Stimulated activated naive CD8-positive, alpha-beta T cell treated with anti-CD3 and anti-CD28 coated beads, Interleukin-15, amount 100 ng/mL, for 72 hours (primary cell): ENCODE measurements at places on chromosomes 5 and 9.

GRCh38 chr9:81777482-81777881, 88.1 kb upstream of the TLE1 start:
- no peak for DNase-seq

GRCh38 chr9:93326654-93327053, 124.8 kb upstream of the FAM120A start:
- no peak for DNase-seq

DNA sequence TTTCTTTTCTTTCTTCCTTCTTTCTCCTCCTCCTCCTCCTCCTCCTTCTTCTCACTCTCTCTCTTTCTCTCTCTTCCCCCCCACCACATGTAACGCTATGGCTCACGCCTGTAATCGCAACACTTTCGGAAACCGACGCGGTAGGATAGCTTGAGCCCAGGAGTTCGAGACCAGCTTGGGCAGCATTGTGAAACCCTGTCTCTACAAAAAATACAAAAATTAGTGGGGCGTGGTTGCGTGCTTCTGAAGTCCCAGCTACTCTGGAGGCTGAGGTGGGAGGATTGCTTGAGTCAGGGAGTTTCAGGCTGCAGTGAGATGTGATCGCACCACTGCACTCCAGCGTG, 736 bp upstream of the GLDC start:
- DNase-seq = no peak

DNA sequence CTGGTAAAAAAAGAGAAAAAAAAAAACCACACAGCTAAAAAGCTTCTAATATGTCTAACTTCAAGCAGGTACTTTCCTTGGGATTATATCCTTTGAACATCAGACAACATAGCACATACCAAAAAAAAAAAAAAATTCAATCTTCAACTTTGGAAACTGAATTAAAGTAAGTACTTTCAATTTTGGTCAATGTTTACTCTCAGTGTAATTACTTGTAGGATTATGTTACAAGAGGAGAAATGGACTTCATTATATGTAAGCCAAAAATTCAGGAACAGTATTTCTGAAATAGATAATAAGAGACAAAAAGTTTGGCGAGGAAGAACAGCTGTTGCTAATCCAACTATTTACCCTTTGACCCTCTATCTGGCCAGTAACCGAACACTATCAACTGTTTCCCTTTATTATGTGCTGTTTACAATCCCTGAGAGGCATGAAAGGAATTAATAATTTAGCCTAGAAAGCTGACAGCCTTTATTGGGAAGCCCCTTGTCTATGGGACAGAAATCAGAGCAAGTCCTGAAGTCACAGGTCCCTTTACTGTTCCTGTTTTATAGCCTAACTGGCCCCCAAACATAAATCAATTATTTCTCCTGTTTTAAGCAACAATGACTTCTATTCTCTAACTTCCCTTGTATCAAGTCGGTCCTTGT, 46.6 kb downstream of the NR6A1 start:
- no peak for DNase-seq

GRCh38 chr5:172648755-172649154, 7.7 kb downstream of the NEURL1B start:
- DNase-seq = no peak

GRCh38 chr5:75331095-75332090, 5.6 kb upstream of the HMGCR start:
- DNase-seq = no peak

GRCh38 chr9:15606643-15607472, 54.0 kb downstream of the CCDC171 start:
- no peak for DNase-seq

GRCh38 chr5:154881986-154882385, 23.6 kb downstream of the CNOT8 start:
- no peak for DNase-seq

DNA sequence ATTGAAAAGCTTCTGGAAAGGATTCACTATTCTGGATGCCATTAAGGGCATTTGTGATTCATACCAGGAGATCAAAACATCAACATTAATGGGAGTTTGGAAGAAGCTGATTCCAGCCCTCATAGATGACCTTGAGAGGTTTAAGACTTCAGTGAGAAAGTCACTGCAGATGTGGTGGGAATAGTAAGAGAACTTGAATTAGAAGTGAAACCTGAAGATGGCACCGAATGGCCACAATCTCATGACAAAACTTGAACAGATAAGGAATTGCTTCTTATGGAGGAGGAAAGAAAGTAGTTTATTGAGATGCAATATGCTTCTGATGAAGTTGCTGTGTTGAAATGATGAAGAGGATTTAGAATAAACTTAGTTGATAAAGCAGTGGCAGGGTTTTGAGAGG, 254.6 kb upstream of the SLC24A2 start:
- no peak for DNase-seq

GRCh38 chr5:570886-571285, 41.3 kb upstream of the CEP72 start:
- no peak for DNase-seq

DNA sequence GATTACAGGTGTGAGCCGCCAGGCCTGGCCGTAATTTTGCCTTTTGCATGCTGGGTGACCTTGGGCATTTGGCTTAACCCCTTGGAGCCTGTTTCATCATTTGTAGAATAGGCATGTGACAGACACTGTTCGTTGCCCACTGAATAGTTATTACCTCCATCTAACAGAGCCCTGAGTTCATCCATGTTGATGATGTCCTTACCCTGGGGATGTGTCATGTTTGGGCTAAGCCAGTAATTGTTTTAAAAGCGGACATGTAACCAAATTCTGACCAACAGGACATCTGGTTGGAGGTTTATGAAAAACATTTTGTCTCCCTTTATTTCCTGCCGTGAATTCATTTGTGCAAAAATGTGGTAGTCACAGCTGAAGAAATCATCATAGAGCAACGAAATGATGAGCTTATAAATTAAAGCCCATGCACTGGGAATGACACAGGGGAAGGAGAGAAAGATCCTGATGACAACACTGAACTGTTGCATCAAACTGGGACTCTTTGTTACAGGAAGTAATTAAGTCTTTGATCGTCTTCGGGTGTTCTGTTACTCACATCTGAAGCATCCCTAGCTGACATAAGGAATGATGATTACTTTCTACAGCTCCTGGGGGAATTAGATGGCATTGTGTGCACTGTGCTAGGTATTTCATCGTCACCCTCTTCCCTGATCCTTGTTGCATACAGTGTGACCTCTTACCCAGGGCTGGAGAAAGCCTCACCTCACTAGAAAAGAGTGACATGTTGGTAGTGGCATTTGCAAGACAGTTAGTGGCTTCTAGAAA, 117.8 kb downstream of the FGF18 start:
- no peak for DNase-seq

- no peak for DNase-seq
These were observed 20.4 kb downstream of the IL12B start for GRCh38 chr5:159309689-159310433.
